Activated CD4-positive, alpha-beta memory T cell treated with anti-CD3 and anti-CD28 coated beads, Interleukin-2, amount 10 ng/mL, durations not matched to agents 7 days and 5 days (primary cell): ENCODE measurements at places on chromosomes 11 and 22.

DNA sequence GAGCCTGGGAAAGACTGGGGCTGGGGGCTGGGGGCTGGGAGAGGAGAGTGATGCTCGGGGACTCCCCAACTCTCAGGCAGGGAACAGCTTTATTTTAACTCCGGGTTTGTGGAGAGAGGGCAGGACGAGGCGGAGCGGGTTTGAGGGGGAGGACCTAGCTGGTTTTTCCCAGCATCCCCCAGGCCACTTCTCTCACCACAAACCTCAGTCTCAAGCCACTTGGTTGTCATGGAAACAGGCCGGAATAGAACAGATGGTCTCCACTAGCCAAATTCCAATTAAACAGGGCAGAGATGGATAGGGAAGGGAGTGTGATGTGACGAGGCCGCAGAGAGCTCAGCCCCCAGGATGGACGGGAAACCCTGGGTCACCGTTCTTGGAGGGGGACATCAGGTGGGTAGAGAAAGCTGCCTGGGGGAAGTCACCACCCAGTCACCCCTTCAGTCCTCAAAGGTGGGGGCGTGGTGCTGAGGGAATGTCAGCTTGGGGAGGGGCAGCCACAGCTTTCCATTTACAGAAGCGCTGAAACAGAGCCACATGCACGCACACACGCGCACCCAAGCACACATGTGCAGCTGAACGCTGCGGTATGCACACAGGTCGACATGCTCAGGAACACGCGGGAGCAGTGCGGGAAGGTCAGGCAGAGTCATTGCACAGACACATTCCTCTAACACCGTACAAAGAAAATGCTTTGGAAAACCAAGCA is 19.2 kb downstream of the NECTIN1 start:
- H3K4me1 ChIP-seq, result peaks cover 10% of the 10 kb centered on the region
- no peak overlapping the region for H3K27ac ChIP-seq
- H3K4me3 ChIP-seq, result no peak overlapping the region
- no peaks in the 10 kb centered on the region for H3K36me3 ChIP-seq

DNA sequence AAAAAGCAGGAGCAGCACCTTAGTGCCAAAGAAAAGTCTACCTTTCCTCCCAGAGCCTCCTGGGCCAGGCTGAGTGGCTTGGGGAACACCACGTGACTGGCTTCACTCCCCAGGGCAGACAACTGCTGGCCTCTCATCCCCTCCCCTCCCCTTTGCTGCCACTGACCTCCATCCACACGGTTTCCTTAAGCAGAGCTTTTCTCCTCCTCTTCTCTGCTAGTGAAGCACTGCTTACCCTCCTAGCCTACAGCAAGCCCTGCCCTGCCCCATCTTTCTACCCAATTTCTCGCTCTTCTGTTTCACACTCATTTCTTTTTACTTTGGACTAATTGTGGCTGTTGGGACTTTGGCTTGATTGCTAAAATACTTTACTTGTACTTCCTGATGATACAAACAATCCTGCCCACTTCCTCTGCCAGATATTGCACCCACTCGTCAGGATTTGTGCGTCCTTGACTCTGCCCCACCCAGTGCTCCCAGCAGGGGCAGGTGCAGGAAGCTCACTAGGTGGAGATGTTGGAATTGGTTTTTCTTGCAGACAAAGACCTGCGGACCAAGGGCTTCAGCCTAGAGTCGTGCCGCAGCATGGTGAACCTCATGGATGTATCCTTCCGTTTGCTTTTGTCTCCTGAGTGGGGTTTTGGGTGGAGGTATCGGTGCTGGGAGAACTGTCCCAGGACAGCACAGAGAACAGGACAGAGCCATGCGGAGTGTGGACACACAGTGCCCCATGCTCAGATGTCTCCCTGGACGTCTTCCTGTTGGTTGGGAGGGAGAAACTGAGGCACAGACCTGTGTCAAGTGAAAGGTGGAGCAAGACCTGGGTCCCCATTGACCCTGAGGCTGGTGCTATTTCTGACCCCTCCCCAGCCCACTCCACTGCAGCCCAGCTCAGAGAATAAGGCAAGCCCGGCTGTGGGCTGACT is 27.3 kb downstream of the CAPN1 start:
- peak overlapping the region; percentile 17 for H3K27ac ChIP-seq
- H3K27me3 ChIP-seq, result no peaks in the 10 kb centered on the region
- peaks cover 46% of the 10 kb centered on the region for H3K36me3 ChIP-seq
- no peak overlapping the region for H3K4me3 ChIP-seq
- DNase-seq, result no peak

GRCh38 chr22:24498824-24499223 is 3.7 kb downstream of the UPB1 start:
- H3K4me1 ChIP-seq, result peaks cover 15% of the 10 kb centered on the region
- no peak overlapping the region for H3K27ac ChIP-seq
- H3K27me3 ChIP-seq, result peaks cover 24% of the 10 kb centered on the region
- DNase-seq, result no peak
- H3K36me3 ChIP-seq, result no peaks in the 10 kb centered on the region
- no peak overlapping the region for H3K4me3 ChIP-seq

DNA sequence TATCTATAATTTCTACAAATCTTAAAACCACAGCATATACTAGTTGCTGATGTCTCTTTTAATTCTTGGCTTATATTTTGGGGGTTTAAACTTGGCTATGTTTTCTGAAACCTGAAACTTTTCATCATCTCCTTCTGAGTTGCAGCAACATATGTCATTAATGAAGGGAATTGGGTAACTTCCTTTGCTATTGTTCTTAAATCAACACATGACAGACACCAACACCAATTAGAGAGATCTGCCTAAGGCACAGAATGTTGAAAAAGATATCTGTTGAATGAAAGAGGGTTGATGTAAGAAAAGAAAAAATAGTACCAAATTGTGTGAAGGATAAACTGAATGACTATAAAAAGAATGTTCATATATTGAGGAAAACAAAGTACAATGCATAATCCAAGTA is 10.3 kb upstream of the GAS2 start:
- no peaks in the 10 kb centered on the region for H3K27me3 ChIP-seq
- H3K27ac ChIP-seq, result no peak overlapping the region
- peaks cover 12% of the 10 kb centered on the region for H3K4me1 ChIP-seq
- H3K36me3 ChIP-seq, result no peaks in the 10 kb centered on the region
- H3K4me3 ChIP-seq, result no peak overlapping the region

DNA sequence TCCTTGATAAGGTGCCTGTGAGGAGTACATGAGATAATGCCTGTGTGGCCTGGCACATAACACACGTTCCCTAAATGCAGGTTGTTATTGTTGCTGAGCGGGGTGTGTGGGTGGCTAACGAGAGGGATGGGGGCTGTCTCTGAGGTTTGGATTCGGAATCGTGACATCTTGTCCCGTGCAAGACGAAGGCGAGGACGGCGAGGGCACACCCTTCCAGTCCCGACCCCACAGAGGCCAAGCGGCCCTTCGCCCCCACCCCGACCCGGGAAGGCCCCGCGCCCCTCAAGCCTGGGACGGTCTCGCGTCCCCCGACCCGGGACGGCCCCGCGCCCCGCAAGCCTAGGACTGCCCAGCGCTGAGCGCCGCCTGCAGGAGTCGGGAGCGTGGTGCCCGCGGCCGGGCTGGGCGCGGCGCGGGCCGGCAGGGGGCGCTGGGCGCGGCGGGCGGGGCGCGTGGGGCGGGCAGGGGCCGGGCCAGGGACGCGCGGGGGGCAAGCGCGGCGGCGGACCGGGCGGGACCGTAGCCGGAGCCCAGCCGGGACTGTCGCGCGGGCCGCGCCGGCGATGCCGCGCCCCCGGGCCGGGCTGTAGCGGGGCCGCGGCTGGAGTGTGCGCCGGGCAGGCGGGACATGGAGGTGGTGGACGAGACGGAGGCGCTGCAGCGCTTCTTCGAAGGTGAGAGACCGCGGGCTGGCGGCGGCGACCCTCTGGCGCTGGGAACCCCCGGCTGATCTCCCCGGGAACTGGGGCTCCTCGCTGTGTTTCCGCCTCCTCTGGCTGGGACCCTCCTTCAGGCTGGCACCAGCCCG is at the start of gene MYRF:
Gene MYRF, plus strand, starts transcription at position 520 of the 808 bp plus-strand sequence. Its CDS starts 109 bp downstream, at position 629.
- no peaks in the 10 kb centered on the region for H3K36me3 ChIP-seq
- H3K27ac ChIP-seq, result no peak within 1 kb of the TSS
- DNase-seq, result peak; percentile 73
- H3K27me3 ChIP-seq, result peaks cover 31% of the 10 kb centered on the region
- peaks cover 28% of the 10 kb centered on the region for H3K4me1 ChIP-seq

DNA sequence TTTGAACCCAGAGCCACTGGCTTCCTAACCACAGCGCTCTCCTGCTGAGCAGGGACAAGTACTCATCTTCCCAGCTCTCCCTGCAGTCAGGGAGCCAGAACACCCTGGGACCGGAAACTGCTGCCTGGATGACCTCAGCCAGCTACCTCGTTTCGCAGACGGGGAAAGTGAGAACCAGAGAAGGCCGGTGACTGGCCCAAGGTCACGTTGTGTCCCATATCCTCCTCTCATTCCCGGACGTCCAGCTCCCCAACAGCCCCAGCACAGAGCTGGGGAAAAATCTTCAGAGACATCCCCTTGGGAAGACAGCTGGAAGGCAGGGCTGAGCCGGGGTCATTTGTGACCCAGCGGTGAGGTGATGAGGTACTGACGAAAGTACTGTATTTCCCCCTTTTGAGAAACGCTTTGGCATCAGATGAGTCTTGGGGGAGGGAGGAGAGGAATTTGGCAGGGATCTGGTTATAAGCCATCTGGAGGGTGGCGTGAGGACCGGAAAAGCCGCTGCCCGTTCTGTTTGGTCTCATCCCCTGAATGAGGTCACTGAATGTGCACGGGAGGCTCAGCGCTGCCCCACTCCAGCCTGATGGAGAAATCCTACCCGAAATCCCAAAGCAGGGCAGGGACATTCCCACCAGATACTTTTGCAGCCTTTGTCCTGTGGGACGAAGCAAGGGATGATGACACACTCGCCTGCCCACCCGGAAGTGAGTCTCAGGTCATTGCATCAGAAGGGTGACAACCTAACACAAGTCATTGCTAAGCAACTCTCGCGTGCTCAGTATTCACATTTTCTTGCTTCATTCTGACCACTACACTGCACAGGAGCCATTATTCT is 41.1 kb downstream of the LIF start:
- peaks cover 5% of the 10 kb centered on the region for H3K36me3 ChIP-seq
- H3K27ac ChIP-seq, result no peak overlapping the region
- no peak overlapping the region for H3K4me3 ChIP-seq
- H3K4me1 ChIP-seq, result peaks cover 20% of the 10 kb centered on the region
- H3K27me3 ChIP-seq, result no peaks in the 10 kb centered on the region

GRCh38 chr11:12291313-12291712 is 86.1 kb upstream of the PARVA start:
- H3K27ac ChIP-seq, result no peak overlapping the region
- no peak for DNase-seq
- no peaks in the 10 kb centered on the region for H3K27me3 ChIP-seq
- peaks cover 16% of the 10 kb centered on the region for H3K4me1 ChIP-seq

- H3K27ac ChIP-seq, result no peak overlapping the region
- no peaks in the 10 kb centered on the region for H3K36me3 ChIP-seq
- no peaks in the 10 kb centered on the region for H3K27me3 ChIP-seq
- H3K4me3 ChIP-seq, result no peak overlapping the region
- H3K4me1 ChIP-seq, result peaks cover 39% of the 10 kb centered on the region
Observed at GRCh38 chr22:42931421-42932196, 74.5 kb upstream of the ARFGAP3 start.

GRCh38 chr11:95584589-95584988 is 205.0 kb downstream of the FAM76B start:
- no peak overlapping the region for H3K4me3 ChIP-seq
- H3K27ac ChIP-seq, result no peak overlapping the region
- DNase-seq, result no peak
- H3K27me3 ChIP-seq, result no peaks in the 10 kb centered on the region
- peaks cover 3% of the 10 kb centered on the region for H3K4me1 ChIP-seq
- peaks cover 3% of the 10 kb centered on the region for H3K36me3 ChIP-seq

DNA sequence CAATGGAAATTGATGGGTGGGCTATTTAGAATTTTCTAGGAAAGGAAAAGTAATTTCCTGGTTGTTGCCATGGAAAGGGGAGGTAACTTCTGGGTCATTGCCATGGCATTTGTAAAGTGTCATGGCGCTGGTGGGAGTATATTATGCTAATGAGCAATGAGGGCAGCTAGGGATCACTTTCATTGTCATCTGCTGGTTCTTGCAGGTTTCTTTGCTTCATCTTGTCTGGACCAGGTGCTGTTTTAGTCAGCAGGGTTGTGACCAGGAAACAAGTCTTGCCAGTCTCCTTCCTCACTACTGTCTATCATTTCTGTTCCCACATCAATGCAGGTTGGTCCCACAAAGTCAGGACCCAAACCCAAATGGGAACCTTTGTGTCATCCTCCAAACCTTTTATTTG is 237.6 kb upstream of the C11orf87 start:
- DNase-seq, result no peak
- H3K27me3 ChIP-seq, result no peaks in the 10 kb centered on the region
- H3K27ac ChIP-seq, result no peak overlapping the region
- no peaks in the 10 kb centered on the region for H3K4me1 ChIP-seq
- H3K36me3 ChIP-seq, result no peaks in the 10 kb centered on the region

DNA sequence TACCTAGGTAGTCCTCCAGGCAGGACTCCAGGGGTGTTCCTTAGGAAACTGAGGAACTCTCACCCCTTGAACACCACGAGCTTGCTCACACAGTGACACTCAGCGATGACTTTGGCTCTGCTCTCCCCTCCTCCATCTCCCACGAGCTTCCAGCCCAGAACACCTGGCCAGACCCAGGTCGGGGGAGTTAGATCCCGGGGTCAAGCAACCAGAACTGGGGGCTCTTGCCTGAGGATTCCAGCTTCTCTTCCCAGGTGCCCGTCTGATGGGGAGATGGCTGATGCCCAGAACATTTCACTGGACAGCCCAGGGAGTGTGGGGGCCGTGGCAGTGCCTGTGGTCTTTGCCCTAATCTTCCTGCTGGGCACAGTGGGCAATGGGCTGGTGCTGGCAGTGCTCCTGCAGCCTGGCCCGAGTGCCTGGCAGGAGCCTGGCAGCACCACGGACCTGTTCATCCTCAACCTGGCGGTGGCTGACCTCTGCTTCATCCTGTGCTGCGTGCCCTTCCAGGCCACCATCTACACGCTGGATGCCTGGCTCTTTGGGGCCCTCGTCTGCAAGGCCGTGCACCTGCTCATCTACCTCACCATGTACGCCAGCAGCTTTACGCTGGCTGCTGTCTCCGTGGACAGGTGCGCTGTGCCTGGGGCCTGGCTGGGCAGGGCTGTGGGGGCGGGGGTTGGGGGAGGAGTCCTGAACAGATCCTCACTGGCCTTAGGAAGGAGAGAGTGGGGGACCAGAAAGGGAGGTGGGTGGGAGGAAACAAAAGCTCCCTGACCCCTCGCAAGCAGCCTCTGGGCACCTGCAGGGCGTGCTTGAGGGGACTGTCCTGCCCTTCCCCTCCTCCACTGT is at the start of gene GALR3:
Gene GALR3, plus strand, starts transcription at position 249 of the 852 bp plus-strand sequence. Its CDS starts 25 bp downstream, at position 274.
- H3K27me3 ChIP-seq, result peaks cover 24% of the 10 kb centered on the region
- H3K36me3 ChIP-seq, result peaks cover 4% of the 10 kb centered on the region
- no peak within 1 kb of the TSS for H3K27ac ChIP-seq
- peaks cover 14% of the 10 kb centered on the region for H3K4me1 ChIP-seq
- H3K4me3 ChIP-seq, result peak within 1 kb of the TSS; percentile 67
- no peak for DNase-seq

- peak; percentile 95 for DNase-seq
- H3K4me3 ChIP-seq, result peak overlapping the region; percentile 59
- H3K36me3 ChIP-seq, result no peaks in the 10 kb centered on the region
- H3K4me1 ChIP-seq, result peaks cover 38% of the 10 kb centered on the region
- H3K27ac ChIP-seq, result peak overlapping the region; percentile 79
Observed at GRCh38 chr22:49936018-49936972, 17.9 kb downstream of the CRELD2 start.
